ENCODE measurements at places on chromosomes 2 and 18.

DNA sequence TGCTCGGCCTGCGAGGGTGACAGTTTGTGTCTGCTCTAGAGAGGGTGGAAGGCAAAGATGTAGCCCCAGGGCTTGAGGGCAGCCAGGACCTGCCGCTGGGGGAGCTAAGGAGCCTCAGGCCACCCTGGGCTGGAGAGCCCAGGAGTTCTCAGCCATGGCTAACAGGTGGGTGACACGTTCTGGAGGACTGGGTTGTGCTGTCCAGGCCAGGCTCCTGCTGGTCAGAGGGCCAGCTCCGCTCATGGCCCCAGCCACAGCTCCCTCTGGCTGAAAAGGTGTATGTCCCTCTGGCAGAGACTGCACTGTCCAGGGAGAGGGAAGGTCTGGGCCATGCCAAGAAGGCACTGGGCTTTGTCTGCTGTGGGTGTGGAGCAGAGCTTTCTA, 19.2 kb downstream of the TMEM185B start:
- DNase-seq, result no peak

DNA sequence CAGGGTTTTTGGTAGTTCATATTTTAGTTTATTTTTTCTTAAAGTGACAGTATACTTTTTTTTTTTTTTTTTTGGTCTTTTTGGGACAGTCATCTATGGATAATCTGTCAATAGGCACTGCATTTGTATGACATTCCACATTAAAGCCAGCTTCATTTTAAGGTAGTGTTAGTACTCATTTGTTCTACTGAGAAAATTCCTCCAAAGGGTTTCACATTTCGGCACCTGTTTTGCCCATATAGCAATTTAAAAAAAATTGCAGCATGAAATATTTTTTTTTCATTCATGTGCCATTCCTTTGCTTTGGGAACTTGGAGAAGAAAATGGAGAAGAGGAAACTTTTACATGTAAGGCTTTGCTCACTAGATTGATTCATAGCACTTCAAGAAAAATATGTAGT, 276.3 kb upstream of the TCF4 start:
- no peak for DNase-seq

DNA sequence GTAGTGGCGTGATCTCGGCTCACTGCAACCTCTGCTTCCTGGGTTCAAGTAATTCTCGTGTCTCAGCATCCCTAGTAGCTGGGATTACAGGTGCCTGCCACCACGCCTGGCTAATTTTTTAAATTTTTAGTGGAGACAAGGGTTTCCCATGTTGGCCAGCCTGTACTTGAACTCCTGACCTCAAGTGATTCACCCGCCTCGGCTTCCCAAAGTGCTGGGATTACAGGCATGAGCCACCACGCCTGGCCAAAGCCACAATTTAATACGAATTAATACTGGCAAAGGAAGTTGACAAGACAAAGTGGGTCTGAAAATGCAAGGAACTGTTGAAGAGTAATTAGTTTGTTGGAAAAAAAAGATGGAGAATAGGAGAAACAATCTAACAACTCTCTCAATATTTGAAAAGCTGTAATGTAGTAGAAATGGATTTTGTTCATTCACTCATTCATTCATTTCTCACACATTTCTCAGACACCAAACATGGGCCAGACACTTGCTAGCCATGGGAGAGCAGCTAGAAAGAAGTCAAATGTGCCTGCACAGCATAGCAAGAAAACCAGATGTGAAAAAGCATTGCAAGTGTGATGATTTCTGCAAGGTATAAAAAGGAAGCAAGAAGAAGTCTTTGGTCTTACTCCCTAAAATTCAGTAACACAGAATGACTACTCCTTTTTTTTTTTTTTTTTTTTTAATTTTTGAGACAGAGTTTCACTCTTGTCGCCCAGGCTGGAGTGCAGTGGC, 39.4 kb upstream of the ATL2 start:
- DNase-seq, result no peak

DNA sequence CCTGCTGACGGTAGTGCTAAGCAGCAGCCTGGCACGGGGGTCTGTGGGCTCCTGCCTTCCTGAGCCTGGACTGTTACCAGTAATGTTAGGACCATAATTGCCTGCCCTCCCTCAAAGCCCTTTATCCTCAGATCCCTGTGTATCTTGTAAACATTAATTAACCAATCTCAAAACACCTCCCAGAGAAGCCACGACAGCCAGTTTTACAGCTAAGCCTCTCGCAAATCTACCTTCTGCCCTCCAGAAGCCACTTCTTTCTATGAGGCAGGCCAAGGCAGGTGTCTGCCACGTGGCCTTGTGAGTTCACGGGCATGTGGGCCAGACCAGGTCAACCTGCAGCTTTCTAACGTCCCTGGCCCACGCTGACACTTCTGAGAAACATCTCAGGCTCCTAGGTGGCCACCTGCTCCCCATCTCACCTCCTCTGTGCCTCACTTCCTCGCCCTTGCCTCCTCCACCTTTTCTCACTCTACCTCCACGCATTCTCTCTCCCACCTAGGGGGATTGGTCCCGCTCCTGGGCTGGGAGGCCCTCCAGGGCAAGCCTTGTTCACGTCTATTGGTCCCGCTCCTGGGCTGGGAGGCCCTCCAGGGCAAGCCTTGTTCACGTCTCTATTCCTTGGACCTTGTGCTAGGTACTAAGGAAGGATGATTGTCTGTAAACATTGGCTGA, 64.3 kb downstream of the EDAR start:
- DNase-seq, result no peak

DNA sequence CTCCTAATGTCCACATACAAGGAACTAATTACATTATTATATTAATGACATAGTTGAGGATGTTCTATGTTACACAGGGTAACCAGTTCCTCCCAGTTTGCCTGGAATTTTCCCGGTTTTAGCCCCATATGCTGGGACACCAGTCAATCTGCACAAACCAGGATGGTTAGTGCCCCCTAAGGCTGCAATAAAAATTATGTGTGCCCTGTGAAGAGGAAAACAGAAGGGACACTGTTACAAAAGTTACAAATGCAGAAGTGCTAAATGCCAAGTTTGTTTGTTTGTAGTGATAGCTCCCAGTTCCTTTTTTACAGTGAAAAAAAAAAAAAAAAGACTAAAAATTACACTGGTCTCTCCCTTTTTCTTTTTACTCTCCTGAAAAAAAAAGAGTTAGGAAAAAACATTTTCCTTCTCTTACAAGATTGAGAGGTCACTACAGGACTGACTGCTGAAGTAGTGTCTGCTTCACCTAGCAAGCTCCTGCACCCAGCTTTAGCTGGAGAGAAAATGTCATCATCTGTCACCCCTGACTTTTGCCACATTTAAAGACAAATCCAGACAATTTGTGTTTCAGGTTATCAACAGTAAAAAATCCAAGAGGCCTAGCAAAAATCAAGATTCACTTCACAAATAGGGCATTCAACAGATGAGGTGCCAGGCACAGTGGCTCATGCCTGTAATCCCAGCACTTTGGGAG, 3.2 kb downstream of the ANKRD44 start:
- DNase-seq, result no peak

DNA sequence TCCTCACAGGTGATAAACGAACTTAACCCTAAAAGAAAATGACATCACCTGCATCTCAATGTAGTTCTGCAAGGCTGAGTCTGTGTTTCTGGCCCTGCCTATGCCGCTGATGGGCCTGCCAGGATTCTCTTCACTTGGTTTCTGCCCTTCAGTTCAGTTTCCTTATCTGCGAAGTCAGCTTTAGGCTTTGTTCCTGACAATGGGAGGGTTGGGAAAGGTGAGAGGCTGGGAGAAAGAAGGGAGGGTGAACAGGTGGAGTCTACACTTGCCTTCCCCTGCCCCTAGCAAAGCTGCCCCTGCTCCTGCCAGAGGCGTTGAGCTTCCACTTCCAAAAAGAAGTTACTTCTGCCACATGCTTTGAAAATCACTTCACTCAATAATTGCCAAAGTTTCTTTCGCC, 124.0 kb upstream of the APCDD1 start:
- no peak for DNase-seq

GRCh38 chr2:197559681-197560080, 43.8 kb downstream of the MOB4 start:
- DNase-seq, result no peak

DNA sequence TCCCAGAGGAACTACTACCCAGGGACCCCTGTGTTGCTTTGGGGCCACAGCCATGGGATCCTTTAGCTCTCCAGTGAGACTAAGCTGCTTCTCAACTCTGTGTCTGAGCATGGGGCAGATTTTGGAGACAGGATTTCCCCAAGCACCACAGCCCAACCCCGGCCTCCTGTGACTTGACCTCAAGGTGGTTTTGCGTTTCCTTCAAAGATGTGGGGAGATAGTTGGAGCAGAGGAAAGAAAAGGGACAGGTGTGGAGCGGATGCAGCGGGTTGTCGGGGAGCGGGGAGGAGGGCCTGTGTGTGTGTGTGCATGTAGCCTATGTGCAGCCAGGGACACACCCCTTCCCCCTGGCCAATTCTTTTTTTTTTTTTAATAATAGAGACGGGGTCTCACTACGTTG, 10.2 kb downstream of the ARID5A start:
- DNase-seq, result no peak

DNA sequence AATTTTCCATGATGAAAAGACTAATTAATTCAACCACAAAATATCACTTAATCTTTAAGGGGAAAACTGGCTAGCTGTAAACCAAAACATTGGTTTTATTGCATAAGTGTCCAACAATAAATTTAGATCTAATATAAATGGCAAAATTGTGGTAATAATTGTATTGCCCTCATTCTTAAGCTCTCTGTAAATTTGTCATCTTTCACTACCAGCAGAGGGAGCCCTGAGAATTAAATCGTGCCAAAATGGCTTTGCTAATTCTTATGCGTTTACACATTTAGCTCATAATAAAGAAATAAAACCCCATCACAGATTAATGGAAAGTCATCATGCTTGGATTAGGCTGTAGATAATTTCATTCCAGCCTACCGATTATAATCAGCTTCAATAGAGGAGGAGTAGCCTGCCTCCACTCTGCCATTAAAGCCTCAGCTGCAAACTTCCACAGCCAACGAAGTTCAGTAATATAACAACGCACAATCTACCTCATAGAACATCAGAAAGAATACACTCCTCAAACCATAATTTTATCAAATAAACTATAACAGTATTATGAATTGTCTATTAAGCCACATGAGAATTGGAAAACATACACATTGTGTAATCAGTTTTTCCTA, 70.0 kb upstream of the ATP5MC3 start:
- DNase-seq, result peak; percentile 37

GRCh38 chr2:239946864-239947728, 78.0 kb downstream of the NDUFA10 start:
- no peak for DNase-seq

- DNase-seq, result no peak
Observed at GRCh38 chr2:183259921-183260320, 135.7 kb downstream of the NUP35 start.

Data from fibroblast of skin of right biceps (primary cell).